Stimulated activated CD8-positive, alpha-beta memory T cell treated with anti-CD3 and anti-CD28 coated beads, Interleukin-15, amount 100 ng/mL, for 4 hours (primary cell): ENCODE measurements at places on chromosomes 2 and 18.

DNA sequence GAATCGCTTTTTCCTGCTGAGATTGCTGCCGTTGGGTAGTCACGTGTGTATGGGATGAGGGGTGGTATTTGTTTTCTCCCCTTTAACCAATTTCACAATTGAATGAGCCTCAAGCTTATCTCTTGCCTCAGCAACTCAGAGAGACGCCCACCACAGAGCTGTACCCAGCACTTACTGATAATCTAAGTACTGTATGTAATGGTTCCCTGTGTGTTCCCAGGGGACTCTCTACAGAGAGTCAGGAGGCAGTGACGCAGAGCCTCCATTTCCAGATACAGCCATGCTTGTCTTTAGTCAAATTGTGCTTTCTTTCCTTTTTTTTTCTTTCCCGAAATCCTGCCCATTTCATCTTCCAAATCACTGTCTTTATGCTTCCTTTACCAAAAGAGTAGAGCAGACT is 1102.1 kb upstream of the KLHL29 start:
- DNase-seq: no peak

DNA sequence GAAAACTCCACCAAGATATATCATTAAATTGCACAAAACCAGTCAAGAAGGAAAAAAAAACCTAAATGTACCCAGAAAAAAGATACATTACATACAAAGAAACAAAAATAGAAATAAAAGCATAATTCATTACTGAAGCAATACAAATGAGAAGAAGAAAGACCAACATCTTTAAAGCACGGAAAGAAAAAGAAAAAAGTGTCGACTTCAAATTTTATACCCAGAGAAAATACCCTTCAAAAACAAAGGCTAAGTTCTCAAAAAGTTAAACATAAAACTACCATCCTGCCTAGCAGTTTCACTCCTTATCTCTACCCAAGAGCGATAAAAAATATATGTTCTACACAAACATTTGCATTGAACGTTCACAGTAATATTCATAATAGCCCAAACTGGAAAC is 82.0 kb downstream of the ATAD2B start:
- DNase-seq: no peak

GRCh38 chr18:4734021-4734420 is 278.9 kb upstream of the DLGAP1 start:
- no peak for DNase-seq

DNA sequence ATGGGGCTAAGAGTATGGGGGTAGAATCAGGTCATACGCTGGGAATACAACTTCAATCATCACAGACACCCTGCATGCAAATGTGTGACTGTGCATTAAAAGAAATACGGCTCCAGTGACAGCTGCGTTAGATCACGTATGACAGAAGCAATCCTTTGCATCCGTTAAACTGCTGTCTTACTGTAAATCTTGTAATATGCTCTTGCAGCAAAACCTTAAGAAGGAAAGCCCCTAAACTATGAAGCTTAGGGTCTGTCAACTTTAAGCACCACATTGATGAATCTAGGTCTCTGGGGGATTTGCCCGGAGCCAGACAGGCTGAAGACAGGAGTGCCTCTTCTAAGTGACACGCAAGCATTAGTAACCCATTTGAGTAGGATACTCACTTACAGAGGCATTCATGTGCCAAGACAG is 84.7 kb upstream of the EML6 start:
- DNase-seq: no peak

GRCh38 chr2:4844881-4845280 is 847.3 kb upstream of the SOX11 start:
- no peak for DNase-seq

DNA sequence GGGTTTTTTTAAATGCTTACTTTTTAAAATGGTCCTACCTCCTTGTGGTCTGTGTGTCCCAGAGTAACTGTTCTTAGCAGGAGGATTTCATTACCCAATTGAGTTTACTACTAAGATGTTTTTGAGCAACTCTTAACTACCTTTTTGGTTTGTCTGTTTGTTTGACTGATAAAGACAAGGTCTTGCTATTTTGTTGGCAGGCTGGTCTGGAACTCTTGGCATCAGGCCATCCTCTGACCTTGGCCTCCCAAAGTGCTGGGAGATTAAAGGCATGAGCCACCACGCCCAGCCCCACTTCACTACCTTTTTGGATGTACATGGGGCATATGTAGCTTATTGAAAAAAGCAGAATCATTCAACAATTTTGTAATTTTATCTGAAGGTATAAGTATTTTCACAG is 14.9 kb downstream of the MRPS9 start:
- DNase-seq: no peak
